ENCODE measurements at places on chromosomes 7 and 10.

DNA sequence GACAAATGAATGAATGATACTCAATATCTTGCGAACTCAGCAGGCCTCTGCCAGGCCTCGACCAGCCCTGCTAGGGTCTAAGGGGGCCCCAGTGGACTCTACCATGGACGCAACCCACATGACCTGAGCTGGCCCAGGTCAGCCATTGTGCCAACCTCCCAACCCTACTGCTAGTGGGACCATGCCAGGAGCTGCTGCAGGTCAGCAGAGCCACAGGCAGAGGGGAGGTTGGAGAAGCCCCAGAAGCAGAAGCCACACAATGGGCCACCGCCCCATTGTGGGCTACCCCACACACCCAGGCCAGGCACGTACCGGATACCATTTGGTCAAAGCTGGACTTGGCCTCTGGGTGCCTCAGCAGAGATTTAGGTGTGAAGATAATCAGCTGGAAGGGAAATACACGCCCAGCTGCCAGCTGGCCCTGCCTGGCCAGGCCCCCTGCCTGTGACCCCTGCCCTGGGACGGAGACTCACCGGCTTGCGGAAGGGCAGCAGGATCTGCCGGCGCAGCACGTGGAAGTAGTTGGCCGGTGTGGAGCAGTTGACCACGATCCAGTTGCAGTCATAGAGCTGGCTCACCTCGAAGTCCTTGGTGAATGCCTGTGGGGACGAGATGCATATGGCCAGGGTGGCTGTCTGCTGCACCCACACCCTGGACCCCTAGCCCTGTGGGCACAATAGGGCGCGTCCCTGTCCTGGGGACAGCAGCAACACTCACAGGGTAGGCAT lies 24.5 kb downstream of the OGDHL start:
- DNase-seq = no peak

DNA sequence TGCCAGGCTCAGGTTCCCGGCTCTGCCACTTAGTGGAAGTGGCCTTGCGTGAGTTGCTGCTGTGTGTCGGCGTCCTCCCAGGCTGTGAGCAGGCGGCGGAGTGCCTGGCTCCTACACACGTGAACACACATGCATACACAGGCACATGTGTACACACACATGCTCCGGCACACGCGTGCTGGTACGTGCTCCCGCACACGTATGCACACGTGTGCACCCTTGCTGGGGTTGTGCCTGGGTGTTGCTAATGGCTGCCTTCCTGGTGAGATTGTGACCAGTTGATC lies 107.6 kb downstream of the INPP5A start:
- DNase-seq = no peak

GRCh38 chr7:2445047-2445446 lies 31.2 kb downstream of the GRIFIN start:
- DNase-seq = no peak

DNA sequence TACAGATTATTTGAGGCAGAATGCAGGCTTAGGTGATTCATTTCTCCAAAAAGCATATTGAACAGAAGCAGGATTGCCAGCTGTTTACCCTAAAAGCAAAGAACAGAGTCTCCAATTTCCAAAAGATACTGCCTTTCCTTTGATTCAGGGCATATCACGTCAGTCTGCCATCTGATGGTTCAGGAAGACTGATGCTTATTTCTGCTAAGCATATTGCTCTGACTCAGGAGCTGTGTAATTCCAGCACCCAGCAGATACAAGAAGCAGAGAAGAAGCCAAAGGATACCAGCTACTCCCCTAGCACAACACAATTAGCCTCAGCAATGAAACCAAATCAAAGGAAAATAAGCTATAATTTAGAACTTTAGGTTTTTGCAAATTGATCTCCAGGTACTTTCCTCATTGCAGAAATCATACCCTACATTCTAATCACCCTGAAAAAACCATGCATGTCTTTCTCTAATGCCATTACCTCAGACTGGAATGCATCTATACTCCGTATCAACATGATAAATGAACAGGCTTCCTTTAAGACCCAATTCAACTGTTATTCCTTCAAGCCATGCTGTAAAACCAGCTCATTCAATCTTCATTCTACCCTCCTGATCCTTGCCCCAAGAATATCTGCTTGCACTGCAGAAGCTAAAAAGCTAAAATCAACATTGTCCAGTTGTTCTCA lies 55.1 kb downstream of the ABI1 start:
- no peak for DNase-seq

DNA sequence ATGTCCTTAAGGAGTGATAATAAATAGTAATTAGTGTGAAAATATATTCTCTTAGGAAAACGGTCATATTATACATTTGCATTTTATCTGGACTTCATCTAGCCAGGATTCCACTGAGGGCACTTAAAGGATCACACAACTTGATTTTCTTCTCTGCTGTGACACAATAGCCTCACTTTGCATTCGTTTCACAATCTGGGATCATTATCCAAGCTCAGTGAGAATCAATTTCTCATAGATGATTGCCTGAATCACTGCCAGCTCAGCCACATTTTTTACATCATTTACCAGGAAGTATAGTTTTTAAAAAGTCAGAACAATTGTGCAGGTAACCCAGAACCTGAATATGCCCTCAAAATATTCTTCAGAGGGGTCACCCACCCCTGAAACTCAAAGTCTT lies 68.9 kb downstream of the PTPRZ1 start:
- DNase-seq = no peak

DNA sequence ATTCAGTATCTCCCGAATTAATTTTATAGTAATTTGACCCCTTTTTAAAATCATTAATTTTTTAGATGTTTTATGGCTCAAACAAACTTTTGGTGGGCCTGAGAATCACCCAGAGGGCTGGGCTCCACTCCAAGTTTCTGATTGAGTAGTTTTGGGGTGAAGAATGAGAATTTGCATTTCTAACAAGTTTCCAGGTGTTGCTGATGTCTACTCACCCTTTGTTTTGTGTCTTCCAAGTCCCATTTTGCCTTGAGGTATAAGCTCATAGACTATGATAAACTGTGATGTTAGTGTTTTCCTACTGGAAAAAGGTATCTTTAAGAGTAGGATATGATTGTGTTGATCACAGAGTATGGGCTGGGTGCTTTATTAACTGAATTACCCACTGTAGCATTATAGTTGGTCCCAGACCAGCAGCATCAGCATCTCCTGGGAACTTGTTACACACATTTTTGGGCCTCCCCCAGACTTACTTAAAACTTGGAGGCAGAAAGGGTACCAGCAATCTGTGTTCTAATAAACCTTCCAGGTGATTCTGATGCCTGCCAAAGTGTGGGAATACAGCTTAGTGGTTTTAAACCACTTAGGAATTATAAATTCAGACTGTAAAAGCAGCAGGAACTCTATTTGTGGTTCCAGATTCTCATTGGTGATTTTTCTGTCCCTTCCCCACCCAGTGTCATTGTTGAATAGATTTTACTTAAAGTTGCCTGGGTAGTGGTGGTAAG lies 19.1 kb downstream of the ZNRF2 start:
- no peak for DNase-seq

DNA sequence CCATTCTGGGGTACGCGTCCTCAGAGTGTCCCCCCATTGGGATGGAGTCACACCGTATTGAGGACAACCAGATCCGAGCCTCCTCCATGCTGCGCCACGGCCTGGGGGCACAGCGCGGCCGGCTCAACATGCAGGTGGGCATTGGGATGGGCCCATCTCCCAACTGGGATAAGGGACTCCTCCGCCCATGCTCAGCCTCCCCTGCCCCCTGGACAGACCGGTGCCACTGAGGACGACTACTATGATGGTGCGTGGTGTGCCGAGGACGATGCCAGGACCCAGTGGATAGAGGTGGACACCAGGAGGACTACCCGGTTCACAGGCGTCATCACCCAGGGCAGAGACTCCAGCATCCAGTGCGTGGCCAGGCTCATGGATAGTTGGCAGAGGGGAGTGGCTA lies 5.8 kb downstream of the AEBP1 start:
- no peak for DNase-seq

- no peak for DNase-seq
These were observed 143.1 kb downstream of the GNAI1 start for GRCh38 chr7:80277434-80278427.

- DNase-seq = no peak
These were observed 180.5 kb upstream of the AOAH start for GRCh38 chr7:36904802-36905201.

DNA sequence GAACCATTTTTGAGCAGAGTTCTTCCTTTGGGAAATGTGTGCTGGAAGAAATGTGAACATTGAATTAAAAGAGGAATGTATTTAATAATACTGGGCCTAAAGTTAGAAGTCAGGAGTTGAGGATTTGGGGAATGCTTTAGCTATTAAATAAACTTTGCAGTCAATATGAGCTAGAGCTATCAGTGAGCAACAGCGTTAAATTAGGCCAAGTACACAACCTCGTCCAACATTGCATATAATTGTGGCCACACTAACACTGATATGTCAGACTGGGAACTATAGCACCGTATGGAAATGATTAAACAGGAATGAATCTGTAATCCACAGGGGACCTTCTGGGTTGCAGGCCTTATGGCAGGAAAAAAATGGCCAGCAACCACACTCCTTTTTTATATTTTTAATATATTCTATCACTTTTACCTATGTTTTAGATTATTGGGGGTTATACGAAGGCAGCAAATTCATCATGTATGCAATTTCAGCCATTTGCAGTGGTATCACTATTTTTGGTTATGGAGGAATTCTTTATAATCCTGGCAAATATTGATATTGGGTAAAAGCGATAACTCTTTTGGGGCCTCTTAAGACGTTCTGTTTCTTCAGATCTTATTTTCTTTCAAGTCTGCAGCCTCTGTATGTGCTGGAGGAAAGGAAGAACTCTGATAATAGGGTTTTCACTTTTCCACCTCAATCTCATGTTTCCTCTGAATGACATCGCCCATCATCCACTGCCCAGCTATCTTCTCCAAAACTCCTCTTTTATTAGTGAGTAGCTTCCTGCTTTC lies 236.3 kb upstream of the PLXDC2 start:
- DNase-seq = no peak

GRCh38 chr10:132110111-132110521 lies 44.4 kb downstream of the JAKMIP3 start:
- DNase-seq = no peak

DNA sequence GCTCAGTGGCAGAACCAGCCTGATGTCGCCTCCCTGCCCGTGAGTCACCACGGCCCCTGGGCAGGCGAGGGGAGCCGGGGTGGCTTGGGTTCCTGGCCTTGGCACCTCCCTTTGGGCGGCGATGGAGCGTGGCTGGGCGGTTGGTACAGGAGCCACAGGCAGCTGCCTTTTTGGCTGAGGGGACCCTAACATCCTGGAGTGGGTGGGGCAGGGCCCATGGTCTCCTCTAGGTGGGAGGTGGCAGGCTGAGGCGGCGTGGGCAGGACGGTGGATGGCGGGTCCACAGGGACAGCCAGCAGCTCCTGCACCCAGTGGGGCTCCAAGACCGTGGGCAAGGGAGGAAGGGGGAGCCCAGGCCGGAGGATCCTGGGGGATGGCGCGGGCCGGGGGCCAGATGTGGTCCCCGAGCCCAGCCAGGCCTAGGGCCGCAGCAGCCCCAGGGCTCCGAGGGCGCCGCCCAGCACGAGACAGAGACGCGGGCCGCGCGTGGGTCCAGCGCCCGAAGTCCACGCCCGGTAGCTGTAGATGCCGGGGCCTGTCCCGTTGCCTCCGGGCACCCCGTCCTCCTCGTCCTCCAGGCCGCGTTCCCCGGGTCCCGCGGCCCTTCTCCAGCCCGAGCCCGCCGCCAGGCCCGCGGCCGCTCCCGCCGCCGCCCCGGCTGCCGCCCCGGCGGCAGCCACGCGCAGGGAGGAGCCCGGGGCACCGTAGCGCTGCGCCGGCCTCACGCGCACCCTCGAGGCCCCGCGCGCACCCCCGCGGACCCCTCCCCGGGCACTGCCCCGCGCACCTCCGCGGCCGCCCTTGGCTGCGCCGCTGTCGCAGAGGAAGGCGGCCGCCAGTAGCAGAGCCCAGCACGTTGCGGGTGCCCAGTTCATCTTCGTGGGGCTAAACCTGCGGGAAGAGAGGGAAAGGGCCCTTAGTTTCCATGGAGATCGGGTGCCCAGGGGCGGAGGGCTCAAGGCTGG lies 1.3 kb downstream of the SPRN start:
- no peak for DNase-seq

DNA sequence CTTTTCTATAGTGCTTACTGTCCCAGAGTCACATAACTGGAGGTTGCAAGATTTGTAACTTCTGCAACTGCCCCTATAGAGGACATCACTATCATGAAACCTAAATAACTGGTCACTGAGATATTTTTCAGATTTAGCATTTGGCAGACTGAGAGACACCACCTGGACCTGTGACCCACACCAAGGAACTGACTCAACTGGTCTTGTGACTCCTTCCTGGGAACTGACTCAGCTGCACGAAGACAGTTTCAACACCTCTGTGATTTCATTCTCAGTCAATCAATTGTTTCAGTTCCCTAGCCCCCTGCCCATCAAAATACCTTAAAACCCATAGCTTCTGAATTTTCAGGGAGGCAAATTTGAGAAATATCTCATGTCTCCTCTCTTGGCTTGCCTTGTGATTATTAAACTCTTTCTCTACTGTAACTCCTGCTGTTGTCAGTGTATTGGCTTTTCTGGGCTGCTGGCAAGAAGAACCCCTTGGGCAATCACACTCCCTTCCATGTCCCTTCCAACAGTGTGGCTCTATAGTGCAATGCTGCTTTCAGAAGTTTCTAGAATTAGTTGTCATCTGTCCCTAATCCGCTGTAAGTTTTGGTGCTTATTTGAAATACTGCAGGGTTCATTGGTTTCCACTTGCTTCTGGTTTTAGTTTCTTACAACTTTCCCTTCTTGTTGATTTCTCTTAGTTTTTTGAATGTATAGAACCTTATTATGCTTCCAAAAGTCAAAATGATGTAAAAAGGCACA lies 127.8 kb upstream of the ADCY1 start:
- peak; percentile 32 for DNase-seq

DNA sequence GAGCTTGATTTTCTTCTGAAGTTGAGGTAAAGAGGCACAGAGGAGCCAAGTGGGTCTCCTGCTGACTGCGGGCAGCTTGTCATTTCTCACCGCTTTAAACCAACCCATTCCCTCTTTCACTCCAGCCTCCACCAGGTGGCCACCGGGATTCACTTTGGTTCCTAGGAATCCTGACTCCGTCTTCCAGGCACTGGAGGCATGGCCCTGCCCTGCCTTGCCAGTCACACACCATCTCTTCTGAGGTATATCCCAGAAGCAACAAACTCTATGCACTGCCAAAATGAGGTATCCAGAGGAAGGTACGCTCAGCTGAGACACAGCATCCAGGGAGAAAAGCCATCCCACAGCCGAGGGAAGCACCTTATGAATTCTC lies 280.8 kb downstream of the TNS3 start:
- DNase-seq = no peak

All from inflammatory macrophage treated with lipopolysaccharide for 4 hours (primary cell).